CD4-positive, alpha-beta memory T cell (primary cell): ENCODE measurements at places on chromosomes 13 and 19. TPM values are rescaled to one million over a fixed set of nuclear protein-coding genes. Genes with fewer than 3 reads are reported as not detected.

DNA sequence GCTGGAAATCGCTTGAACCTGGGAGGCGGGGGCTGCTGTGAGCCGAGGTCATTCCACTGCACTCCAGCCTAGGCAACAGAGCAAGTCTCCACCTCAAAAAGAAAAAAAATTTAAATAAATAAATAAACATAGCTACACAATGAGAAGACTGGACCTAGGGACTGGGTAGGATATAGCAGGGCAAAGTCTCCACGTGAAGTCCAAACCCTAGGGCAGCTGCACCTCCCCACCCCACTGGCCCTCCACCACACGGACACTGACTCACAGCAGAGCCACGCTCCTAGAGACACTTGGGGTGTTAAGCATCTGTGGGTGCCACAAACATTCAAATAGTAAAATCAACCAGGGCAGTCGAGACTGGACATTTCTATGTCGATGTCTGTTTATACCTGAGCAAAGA, 7.1 kb downstream of the LATS2 start:
- H3K27ac ChIP-seq: no peak overlapping the region
- H3K4me3 ChIP-seq: no peak overlapping the region
- no peaks in the 10 kb centered on the region for H3K27me3 ChIP-seq
- no peak for DNase-seq

- no peaks in the 10 kb centered on the region for H3K36me3 ChIP-seq
- no peak overlapping the region for H3K27ac ChIP-seq
- H3K4me3 ChIP-seq: no peak overlapping the region
- peak; percentile 41 for DNase-seq
- H3K4me1 ChIP-seq: peaks cover 8% of the 10 kb centered on the region
Measured at GRCh38 chr19:56309511-56310185, 5.0 kb downstream of the ZSCAN5A start.

GRCh38 chr13:31081316-31081715, 80.4 kb downstream of the HSPH1 start:
- no peaks in the 10 kb centered on the region for H3K36me3 ChIP-seq
- no peak overlapping the region for H3K27ac ChIP-seq
- DNase-seq: no peak

ADAT3 gene
- 3.7 TPM for total RNA-seq

PAF1 gene
- 53.8 TPM for total RNA-seq

- H3K4me3 ChIP-seq: peak overlapping the region; percentile 36
- no peak overlapping the region for H3K27ac ChIP-seq
- no peaks in the 10 kb centered on the region for H3K36me3 ChIP-seq
- peaks cover 13% of the 10 kb centered on the region for H3K27me3 ChIP-seq
- peaks cover 21% of the 10 kb centered on the region for H3K4me1 ChIP-seq
Measured at GRCh38 chr19:50817941-50818858, 5.4 kb downstream of the KLK1 start.

DNA sequence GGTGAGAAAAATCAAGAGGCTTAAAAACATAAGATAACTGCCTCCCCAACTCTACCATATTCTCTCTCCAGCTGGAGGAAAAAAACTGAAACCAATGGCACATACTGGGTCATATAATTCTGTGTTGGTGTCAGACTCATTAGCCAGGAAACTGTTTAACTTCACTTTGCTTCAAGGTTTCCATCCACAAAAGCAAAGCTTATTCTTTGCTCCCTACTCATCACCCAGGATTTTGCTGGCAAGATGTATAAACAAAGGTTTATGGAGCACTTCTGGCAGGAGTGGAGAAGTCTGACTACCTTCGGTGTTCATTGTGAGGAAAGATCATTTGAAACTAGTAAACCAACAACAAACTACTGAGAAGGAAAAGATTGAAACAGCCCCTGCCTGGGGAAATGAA, 197.5 kb upstream of the SERP2 start:
- H3K4me3 ChIP-seq: no peak overlapping the region
- no peaks in the 10 kb centered on the region for H3K4me1 ChIP-seq
- no peaks in the 10 kb centered on the region for H3K27me3 ChIP-seq
- no peak overlapping the region for H3K27ac ChIP-seq
